ENCODE measurements at places on chromosomes 11 and 22. TPM values are rescaled to one million over a fixed set of nuclear protein-coding genes. Genes with fewer than 3 reads are reported as not detected.

The HEPHL1 gene
- not detected for total RNA-seq

The LRRC32 gene
- total RNA-seq = 45.1 TPM

The LARGE2 gene
- not detected for total RNA-seq

The ADORA2A gene
- 1.6 TPM for total RNA-seq

The IL10RA gene
- not detected for total RNA-seq

The TUBA8 gene
- total RNA-seq = 0.72 TPM

The TYMP gene
- total RNA-seq = 15.2 TPM

The ELF5 gene
- not detected for total RNA-seq

The TEX54 gene
- not detected for total RNA-seq

The CAPN1 gene
- 155 TPM for total RNA-seq
